Pancreas (tissue), 10 donors: ENCODE measurements at places on chromosomes 7 and 10.

DNA sequence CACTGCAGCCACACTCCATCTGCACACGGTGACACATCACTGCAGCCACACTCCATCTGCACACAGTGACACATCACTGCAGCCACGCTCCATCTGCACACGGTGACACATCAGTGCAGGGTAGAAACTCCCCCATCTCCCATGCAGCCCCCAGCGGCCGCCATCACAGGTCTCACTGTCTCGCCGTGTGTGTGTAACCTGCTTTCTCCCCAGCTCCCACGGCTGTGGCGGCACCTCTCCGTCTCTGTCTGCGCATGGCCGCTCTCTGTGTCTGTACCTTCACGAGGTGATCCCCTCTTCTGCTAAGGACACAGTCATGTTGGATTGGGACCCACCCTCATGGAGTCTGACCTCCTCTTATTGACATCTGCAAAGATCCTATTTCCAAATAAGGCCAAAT lies 527.4 kb downstream of the PTPRN2 start:
- no peaks in the 10 kb centered on the region for H3K4me1 ChIP-seq
- no peaks in the 10 kb centered on the region for H3K36me3 ChIP-seq
- no peak overlapping the region for H3K4me3 ChIP-seq
- H3K27ac ChIP-seq: no peak overlapping the region
- no peak for DNase-seq
- H3K27me3 ChIP-seq: no peaks in the 10 kb centered on the region

GRCh38 chr10:12355384-12355783 lies 6.0 kb downstream of the CAMK1D start:
- no peaks in the 10 kb centered on the region for H3K36me3 ChIP-seq
- no peak overlapping the region for H3K27ac ChIP-seq
- peaks cover 8% of the 10 kb centered on the region for H3K4me1 ChIP-seq
- no peak for DNase-seq
- no peaks in the 10 kb centered on the region for H3K27me3 ChIP-seq

DNA sequence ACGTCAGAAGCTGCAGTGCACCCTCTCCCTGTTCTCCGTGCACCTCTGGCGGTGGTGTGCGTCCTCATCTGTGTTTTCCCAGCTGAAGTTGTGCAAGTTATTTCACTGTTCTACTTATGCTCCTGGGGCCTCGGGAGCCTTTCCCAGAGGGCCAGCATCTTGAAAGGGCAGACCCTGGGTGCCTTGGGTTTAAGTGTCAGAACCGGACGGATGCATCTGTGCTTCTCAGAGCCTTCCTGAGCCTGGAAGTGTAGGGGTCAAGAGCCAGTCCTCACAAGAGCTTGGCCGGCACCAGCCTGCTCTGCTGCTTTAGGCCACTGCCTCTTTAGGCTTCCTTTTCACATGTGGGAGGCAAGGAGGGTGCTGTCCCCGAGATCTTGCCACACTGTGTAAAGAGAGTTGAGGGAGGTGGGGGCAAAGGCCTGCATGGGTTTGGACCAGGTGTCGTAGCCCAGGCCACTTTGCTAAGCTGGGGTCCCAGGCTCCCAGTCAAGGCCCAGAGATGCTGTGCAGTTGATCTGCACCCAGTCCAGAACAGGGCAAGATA lies 128.9 kb upstream of the NPS start:
- H3K27me3 ChIP-seq: no peaks in the 10 kb centered on the region
- no peaks in the 10 kb centered on the region for H3K36me3 ChIP-seq
- no peak for DNase-seq
- no peak overlapping the region for H3K27ac ChIP-seq

DNA sequence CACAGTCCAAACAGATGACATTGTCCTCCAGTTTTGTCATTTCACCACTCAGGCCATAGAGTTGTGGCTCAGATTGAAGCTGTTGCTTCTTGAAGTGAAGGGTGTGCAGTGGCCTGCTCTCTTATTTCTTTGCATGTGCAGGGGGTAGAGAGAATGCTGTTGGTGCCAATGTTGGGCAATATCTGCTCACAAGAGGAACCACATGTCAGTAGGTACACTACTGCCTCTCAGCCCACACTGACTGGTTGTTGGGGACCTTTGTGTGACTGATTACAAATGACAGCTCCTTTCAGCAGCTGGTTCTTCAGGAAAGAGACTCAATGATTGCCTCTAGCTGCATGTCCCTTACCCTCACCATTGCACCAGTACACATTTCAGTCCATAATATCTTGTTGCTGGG lies 21.9 kb upstream of the SFTPA1 start:
- no peak overlapping the region for H3K4me3 ChIP-seq
- no peak overlapping the region for H3K27ac ChIP-seq
- no peak for DNase-seq
- H3K27me3 ChIP-seq: no peaks in the 10 kb centered on the region
- H3K36me3 ChIP-seq: no peaks in the 10 kb centered on the region
- no peaks in the 10 kb centered on the region for H3K4me1 ChIP-seq

DNA sequence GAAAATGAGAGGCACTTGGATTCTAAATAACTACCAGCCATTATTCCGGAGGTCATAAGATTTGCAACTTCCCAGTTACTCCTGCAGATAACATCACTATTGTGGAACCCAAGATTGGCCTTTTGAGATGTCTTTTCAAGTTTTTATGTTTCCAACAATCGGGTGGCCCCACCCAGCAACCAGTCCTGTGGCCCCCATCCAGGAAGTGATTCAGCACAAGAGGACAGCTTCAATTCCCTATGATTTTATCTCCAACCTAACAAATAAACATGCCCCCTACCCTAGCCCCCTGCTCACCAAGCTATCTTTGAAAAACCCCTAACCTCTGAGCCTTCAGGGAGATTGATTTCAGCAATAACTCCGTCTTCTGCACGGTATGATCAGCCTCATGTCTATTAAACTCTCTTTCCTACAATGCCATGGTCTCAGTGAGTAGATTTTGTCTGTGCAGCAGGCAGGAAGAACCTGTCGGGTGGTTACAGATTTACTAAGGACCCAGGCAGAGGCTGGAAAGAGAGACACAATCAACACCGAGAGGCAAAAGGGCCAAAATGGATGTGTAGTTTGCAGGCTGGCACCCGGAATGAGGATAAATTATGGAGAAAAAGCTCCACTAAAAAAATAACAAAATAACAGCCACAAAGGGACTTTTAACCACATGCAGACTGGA lies 83.9 kb upstream of the UNC5B start:
- no peak for DNase-seq
- no peaks in the 10 kb centered on the region for H3K36me3 ChIP-seq
- no peaks in the 10 kb centered on the region for H3K27me3 ChIP-seq
- H3K4me3 ChIP-seq: no peak overlapping the region
- H3K27ac ChIP-seq: no peak overlapping the region
- no peaks in the 10 kb centered on the region for H3K4me1 ChIP-seq

- no peaks in the 10 kb centered on the region for H3K36me3 ChIP-seq
- no peak overlapping the region for H3K4me3 ChIP-seq
- H3K27me3 ChIP-seq: no peaks in the 10 kb centered on the region
- no peak for DNase-seq
- no peaks in the 10 kb centered on the region for H3K4me1 ChIP-seq
Measured at GRCh38 chr7:155831807-155832524, 19.7 kb upstream of the SHH start.

DNA sequence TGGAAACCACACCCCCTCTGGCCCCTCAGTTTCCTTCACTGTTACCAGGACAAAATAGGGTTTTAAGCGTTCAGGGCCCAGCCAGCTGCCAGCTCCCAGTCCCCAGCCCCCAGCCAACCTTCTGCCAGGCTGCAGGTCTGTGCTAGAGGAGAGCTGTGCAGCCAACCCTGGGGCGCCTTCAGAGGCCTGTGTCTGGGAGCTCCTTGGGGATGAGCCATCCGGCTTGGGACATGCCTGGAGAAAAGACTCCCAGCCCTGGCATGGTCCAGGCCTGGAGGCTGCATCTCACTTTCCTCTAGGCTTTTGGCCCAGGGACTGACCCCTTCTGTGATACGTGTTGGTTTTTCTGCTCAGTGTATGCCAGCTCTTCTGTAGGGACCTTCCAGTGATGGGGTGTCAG lies 487.6 kb upstream of the MGMT start:
- H3K27me3 ChIP-seq: no peaks in the 10 kb centered on the region
- DNase-seq: no peak
- no peaks in the 10 kb centered on the region for H3K36me3 ChIP-seq
- no peak overlapping the region for H3K4me3 ChIP-seq
- no peak overlapping the region for H3K27ac ChIP-seq

- DNase-seq: no peak
- no peak overlapping the region for H3K27ac ChIP-seq
- no peak overlapping the region for H3K4me3 ChIP-seq
Measured at GRCh38 chr10:114340816-114341215, 63.5 kb downstream of the AFAP1L2 start.

GRCh38 chr10:19705250-19705649 lies 111.0 kb upstream of the PLXDC2 start:
- H3K27ac ChIP-seq: no peak overlapping the region
- H3K4me3 ChIP-seq: no peak overlapping the region

DNA sequence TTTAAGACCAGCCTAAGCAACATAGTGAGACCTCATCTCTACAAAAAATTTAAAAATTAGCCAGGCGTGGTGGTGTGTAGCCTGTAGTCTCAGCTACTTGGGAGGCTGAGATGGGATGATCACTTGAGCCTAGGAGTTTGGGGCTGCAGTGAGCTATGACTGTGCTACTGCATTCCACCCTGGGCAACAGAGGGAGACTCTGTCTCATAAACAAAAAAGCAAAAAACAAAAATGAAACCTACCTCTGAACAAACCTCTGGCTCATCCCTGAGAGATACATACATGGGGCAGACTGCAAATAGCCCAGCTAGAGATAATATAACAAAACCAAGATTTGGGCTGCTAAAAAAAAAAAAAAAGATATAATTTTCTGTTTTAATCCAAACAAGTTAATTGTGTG lies 19.5 kb downstream of the C10orf67 start:
- H3K36me3 ChIP-seq: no peaks in the 10 kb centered on the region
- DNase-seq: no peak
- H3K4me3 ChIP-seq: no peak overlapping the region
- H3K4me1 ChIP-seq: peaks cover 12% of the 10 kb centered on the region

DNA sequence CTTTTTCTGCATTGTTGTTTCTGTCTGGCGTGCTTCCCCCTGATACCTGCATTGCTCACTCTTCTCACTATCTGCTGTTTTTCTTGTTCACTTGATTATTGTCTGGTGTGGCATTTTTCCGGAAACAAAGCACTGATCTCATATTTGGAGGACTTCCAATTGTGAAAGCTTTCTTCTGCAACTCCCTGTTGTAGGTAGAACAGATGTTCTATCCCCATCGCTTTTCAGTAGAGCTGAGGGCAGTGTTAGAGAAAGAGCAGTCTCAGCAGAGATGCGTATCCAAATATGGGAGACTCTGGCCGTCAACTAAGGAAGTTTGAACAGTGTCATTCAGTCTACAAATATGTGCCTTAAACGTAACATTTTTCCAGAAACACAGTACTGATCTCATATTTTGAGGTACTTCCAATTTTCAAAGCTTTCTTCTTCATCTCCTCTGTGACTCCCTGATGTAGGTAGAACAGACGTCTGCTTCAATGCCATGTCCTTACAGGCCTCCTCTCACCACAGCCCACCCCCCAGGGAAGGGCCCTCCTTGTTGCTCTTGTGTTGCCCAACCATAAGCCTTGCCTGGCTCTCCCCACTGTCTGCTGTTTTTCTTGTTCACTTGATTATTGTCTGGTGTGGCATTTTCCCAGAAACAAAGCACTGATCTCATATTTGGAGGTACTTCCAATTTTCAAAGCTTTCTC lies 27.1 kb upstream of the GJD4 start:
- no peak overlapping the region for H3K4me3 ChIP-seq
- no peaks in the 10 kb centered on the region for H3K36me3 ChIP-seq
- H3K27me3 ChIP-seq: no peaks in the 10 kb centered on the region
- H3K4me1 ChIP-seq: no peaks in the 10 kb centered on the region
- no peak overlapping the region for H3K27ac ChIP-seq

- no peak overlapping the region for H3K4me3 ChIP-seq
- no peaks in the 10 kb centered on the region for H3K27me3 ChIP-seq
- no peaks in the 10 kb centered on the region for H3K4me1 ChIP-seq
Measured at GRCh38 chr7:141617280-141617679, 66.1 kb downstream of the AGK start.

- no peak overlapping the region for H3K4me3 ChIP-seq
- H3K36me3 ChIP-seq: no peaks in the 10 kb centered on the region
- peaks cover 3% of the 10 kb centered on the region for H3K4me1 ChIP-seq
- no peaks in the 10 kb centered on the region for H3K27me3 ChIP-seq
Measured at GRCh38 chr10:121772406-121772805, 155.4 kb downstream of the ATE1 start.

DNA sequence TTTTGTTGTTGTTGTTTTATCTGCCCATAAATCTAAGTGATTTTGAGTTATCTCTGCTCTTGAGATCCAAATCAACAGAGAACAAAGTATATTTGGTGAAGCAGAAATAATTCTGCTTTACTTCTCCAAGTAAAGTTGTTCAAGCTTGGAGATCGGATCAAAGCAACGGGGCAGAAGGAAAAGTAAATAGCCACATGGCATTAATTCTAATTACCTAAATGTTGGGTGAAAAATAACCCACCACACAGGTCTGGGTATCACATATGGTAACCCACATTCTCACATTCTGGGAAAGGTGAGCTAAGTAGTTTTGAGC lies 3.1 kb downstream of the NRP1 start:
- peak overlapping the region; percentile 35 for H3K27ac ChIP-seq
- no peak for DNase-seq
- no peaks in the 10 kb centered on the region for H3K36me3 ChIP-seq
- no peaks in the 10 kb centered on the region for H3K27me3 ChIP-seq
- peaks cover 5% of the 10 kb centered on the region for H3K4me1 ChIP-seq

DNA sequence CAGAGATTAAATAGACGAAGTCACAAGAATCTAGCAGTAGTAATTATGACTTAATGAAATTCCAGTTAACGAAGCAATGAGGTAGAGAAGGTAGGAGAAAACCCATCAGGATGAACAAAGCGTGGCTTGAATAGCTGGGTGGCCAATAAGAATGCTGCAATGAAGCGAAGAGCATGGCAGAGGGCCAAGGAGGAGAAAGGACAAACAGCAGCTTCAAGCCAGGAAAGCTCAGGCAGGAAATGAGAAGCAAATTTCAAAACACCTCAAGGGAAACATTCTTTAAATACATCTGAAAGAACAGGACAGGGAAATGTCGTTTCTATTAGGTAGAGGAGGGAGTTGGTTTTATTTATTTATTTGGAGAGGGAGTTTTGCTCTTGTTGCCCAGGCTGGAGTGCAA lies 122.5 kb downstream of the KIAA1217 start:
- peaks cover 9% of the 10 kb centered on the region for H3K4me1 ChIP-seq
- no peaks in the 10 kb centered on the region for H3K36me3 ChIP-seq
- H3K27me3 ChIP-seq: no peaks in the 10 kb centered on the region
- H3K27ac ChIP-seq: peak overlapping the region; percentile 25
- no peak for DNase-seq
